Activated naive CD4-positive, alpha-beta T cell treated with anti-CD3 and anti-CD28 coated beads for 36 hours (primary cell): ENCODE measurements at places on chromosomes 1 and 21. TPM values are rescaled to one million over a fixed set of nuclear protein-coding genes. Genes with fewer than 3 reads are reported as not detected.

AKR7A3 gene
- total RNA-seq = 0.22 TPM

- H3K4me3 ChIP-seq = no peak overlapping the region
- H3K36me3 ChIP-seq = peaks cover 5% of the 10 kb centered on the region
- DNase-seq = no peak
- peaks cover 17% of the 10 kb centered on the region for H3K4me1 ChIP-seq
These were observed 23.9 kb downstream of the TRPM2 start for GRCh38 chr21:44377201-44377921.

- H3K4me3 ChIP-seq = no peak overlapping the region
- no peaks in the 10 kb centered on the region for H3K36me3 ChIP-seq
- no peak overlapping the region for H3K27ac ChIP-seq
- H3K27me3 ChIP-seq = peaks cover 7% of the 10 kb centered on the region
These were observed 60.8 kb upstream of the RALGPS2 start for GRCh38 chr1:178664278-178664677.

- H3K27me3 ChIP-seq = peaks cover 11% of the 10 kb centered on the region
- no peak for DNase-seq
- peaks cover 9% of the 10 kb centered on the region for H3K4me1 ChIP-seq
- H3K36me3 ChIP-seq = no peaks in the 10 kb centered on the region
These were observed 136.2 kb upstream of the DUSP10 start for GRCh38 chr1:221878134-221878533.
